CD4-positive, alpha-beta T cell treated with Interleukin-21 for 1 hour (primary cell): ENCODE measurements at places on chromosomes 2 and 18.
A peak's percentile ranks its signal among the peaks of the same experiment; 100 is the strongest.

- no peak for DNase-seq
These were observed 78.6 kb downstream of the FARSB start for GRCh38 chr2:222577341-222577740.

DNA sequence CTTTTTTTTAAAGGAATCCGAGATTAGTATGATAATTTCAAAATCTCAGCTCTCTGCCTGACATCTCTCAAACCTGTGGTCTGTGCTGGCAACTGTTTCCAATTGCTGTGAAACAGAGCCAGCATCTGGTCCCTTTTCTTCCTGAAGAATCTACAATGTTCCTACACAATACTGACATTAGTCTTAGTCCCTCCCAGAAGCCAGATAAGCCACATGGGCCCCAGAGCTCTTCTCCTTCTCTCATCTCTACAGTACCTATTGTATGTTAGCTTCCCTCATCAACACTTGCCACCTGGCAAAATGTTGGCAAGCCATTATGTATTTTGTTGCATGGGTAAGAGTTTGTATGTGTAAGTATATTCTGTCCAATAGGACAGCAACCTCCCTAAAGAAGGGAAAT is 62.9 kb upstream of the CDKL4 start:
- DNase-seq: no peak

DNA sequence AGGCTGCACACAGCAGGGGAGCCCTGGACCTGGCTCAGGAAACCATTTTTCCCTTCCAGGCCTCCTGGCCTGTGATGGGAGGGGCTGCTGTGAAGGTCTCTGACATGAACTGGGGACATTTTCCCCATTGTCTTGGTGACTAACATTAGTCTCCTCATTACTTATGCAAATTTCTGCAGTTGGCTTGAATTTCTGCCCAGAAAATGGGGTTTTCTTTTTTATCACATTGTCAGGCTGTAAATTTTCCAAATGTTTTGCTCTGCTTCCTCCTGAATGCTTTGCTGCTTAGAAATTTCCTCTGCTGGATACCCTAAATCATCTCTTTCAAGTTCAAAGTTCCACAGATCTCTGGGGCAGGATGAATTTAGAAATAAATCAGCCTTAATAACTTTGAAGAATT is 78.2 kb downstream of the EHBP1 start:
- no peak for DNase-seq

DNA sequence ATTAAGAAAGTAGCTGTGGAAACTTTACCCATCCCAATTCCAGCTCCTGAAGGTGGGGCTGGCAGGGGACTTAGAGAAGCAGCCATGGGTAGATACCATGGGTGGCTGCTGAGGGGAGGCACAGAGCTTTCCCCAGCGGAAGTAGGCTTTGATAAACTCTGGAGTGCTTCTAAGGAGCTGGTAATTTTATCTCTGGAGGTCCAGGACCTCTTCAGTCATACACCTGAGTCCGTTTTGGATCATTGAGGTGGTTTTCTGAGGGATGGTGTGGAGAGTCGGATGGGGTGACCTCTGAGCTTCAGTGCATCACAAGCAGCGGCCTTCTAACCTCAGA is 36.7 kb upstream of the BMP10 start:
- no peak for DNase-seq

GRCh38 chr2:185082749-185083148 is 484.4 kb downstream of the ZNF804A start:
- no peak for DNase-seq

GRCh38 chr2:33581872-33582271 is 17.2 kb downstream of the FAM98A start:
- DNase-seq: no peak

DNA sequence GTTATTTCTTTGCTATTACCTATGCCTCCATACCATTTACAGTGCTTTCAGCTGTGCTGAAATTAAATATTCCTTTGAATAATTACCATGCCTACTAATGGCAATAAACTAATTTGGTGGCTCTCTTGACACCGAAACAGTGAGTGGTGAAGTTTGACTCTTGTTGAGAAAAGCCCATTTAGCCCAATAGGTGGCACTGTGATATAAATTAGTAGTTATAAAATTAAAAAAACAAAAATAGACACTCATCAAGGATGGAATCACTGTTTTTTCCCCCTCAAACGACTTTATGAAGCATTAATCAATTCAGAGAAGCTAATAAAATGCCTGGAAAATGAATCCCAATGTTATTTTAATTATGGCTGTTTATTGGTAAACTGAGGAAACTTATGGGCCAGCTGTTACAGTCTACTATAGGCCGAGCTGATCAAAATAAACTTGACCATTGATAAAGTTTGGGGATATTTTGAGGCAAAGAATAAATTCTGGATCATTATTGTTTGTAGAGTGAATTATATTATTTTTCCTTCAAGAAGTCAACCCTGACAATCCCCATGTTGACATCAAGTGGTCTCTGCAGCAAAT is 339.6 kb downstream of the TRIB2 start:
- DNase-seq: no peak

DNA sequence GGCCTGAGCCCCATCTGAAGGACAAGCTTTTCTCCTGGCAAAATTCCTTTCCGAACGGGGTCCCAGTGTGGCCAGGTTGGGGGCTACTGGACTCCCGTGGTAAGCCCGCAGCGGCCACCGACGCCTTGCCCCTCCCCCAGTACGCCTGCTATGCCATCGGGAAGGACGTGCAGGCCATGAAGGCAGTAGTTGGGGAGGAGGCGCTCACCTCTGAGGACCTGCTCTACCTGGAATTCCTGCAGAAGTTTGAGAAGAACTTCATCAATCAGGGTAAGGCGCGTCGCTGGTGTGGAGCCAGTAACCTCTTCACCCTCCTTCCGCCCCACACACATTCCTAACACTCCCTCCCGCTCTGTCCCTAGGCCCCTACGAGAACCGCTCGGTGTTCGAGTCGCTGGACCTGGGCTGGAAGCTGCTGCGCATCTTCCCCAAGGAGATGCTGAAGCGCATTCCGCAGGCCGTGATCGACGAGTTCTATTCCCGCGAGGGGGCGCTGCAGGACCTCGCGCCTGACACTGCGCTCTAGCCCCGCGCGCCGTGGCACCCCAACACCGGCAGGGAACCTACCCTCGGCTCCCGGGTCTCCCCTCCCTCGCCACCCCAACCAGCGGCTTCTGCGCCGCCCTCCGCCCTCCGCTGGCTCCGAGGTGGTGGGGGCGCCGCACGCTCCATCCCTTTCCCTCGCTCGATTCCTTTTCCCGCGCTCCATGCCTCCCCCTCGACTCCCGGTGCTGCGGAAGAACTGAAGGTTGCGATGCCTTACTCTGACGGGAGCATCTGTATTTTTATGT is 13.6 kb upstream of the ANKRD53 start:
- DNase-seq: peak; percentile 83

GRCh38 chr2:9107168-9108025 is 99.2 kb upstream of the ASAP2 start:
- DNase-seq: no peak

- no peak for DNase-seq
These were observed 194.0 kb downstream of the NDUFA10 start for GRCh38 chr2:239831001-239831731.

- no peak for DNase-seq
These were observed 24.7 kb downstream of the SP140 start for GRCh38 chr2:230250231-230250630.

DNA sequence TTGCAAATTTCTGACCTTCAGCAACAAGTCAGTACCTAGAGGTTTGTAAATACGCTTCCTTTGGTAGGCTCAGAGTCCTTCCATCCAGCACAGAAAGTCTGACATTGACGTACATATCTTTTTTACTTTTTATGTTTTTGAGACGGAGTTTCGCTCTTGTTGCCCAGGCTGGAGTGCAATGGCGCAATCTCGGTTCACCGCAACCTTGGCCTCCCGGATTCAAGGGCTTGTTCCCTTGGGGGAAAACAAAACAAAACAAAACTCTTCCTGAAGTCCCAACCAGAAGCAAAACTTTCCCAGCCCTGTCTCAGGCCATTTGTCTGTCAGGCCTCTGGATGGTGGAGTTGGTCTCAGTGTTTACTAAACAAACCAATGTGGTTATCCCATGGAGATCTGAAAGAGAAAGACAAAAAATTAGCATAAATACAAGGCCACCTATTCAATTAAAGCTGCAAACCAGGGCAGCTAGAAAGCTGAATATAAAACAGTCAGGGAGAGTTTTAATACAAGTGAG is 29.6 kb upstream of the ATL2 start:
- DNase-seq: no peak

GRCh38 chr2:186629250-186629996 is 39.6 kb downstream of the ITGAV start:
- DNase-seq: no peak

DNA sequence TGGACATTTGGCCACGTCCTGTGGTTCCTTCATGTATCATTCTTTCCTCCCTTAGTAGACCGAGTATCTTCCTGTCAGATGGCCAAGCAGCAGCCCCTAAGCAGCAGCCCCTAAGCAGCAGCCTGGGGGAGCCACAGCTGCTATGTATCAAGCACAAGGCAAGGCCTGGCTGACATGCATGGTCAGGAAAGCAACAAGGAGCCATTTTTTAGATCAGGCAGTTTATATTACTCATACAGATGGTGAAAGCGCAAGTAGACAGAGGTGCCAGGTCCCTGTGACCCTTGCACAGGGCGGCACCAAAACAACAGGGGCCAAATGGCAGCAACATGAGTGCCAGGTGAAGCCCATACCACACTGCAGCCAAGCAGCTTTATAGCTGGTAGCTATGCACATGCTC is 22.1 kb downstream of the CHCHD5 start:
- DNase-seq: no peak

- DNase-seq: no peak
These were observed 240.2 kb downstream of the ANAPC1 start for GRCh38 chr2:111643759-111644158.

DNA sequence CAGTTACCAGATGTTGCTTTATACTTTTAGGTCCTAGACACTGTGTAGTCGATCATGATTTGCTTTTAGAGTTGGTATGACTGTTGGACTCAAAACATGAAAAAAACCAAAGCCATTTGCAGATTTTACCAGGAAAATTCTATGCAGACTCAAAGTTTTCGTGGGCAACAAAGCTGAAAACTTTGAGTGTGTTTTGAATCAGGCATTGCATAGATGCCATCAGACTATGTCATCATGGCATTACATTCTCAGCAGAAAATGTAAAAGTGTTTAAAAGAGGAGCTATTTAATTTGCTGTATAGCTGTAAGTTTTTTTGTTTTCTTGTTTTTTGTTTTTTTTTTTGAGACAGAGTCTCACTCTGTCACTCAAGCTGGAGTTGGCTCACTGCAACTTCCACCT is 43.5 kb upstream of the ELAC1 start:
- DNase-seq: no peak

GRCh38 chr2:76556018-76556417 is 845.3 kb upstream of the GCFC2 start:
- no peak for DNase-seq

DNA sequence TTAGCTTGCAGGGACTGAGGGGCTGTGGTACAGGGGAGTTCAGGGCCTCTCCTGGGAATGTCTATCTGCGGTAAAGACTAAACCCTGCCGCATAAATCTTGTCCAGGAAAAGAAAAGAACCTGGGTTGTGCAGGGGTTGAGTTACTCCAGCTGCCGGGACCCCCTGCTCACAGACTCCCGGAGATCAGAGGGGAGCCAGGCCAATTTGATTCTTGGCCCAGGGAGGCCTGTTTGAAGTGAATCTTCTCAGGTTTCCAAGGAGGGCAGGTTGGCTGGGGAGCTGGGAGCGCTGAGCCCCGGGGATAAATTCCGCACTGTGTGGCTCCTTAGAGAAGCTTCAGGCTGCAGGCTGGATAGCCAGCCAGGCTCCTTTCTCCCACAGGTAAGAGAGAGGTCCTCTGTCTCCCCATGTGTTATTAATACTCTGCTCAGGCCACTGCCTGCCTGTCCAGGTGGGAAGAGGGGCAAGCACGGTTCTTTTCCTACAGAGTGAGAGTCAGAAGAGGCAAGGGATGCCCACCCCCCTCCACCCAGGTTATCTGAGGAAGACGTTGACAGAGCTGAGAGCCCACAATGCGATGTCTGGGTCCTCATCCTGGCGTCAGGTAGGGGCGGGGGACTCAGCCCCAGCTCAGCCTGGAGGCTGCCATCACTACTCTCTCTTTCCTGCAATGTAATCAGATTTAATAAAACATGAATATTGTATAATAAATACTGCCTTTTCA is 82.7 kb downstream of the LONRF2 start:
- DNase-seq: no peak

GRCh38 chr2:195477996-195478382 is 179.0 kb upstream of the SLC39A10 start:
- no peak for DNase-seq

- no peak for DNase-seq
These were observed 27.6 kb downstream of the SLC40A1 start for GRCh38 chr2:189552991-189553404.

DNA sequence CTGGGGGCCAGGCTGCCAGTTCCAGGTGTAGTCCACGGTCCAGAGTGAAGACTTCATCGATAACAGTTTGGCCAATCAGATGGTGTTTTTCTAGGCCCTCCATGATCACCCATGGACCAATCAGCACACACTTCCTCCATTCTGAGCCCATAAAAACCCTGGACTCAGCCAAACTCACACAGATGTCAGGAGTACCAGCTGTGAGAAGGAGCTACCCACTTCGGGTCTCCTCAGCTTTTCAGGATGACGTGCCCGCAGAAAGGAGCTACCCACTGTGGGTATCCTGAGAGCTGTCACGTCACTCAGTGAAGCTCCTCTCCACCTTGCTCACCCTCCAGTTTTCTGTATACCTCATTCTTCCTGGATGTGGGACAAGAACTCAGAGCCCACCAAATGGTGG is 210.0 kb upstream of the RASGRP3 start:
- DNase-seq: no peak

DNA sequence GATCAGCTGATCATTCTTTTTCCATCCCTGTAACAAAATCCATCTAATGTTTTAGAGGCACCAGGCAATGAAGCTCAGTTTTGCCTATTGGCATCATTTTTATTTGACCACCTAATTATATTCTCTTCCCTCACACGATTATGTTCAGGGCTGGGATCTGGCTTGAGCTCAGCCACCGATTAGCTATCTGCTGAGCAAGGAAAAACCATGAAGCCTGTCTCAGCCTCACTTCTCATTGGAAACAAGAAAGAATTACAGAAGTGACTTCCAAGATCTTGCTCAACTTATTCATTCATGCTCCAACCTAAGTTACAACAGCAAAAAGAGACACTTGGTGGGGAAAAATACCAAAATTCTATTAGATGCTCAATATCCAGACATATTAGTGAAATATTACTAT is 139.0 kb upstream of the SH3BP4 start:
- no peak for DNase-seq

DNA sequence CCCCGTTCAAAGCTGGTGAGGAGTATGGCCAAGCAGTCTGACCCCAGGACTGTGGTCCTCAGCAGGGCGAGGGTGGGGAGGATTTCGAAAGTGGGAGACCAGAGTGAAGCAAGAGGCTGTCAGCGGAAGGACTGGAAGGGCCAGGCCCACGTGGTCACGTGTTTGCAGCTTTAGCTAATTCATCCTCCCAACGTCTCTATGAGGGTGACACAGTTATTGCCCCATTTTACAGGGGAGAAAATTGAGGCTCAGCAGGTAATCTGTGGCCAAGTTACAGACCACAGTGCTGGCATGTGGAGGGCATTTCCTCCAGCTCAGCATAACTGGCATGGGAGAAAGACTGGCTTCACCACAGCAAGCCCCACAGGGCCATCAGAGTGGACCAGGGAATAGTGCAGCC is 45.4 kb upstream of the LTBP1 start:
- no peak for DNase-seq
